ENCODE measurements at places on chromosomes 1 and 21. TPM values are rescaled to one million over a fixed set of nuclear protein-coding genes. Genes with fewer than 3 reads are reported as not detected.

DNA sequence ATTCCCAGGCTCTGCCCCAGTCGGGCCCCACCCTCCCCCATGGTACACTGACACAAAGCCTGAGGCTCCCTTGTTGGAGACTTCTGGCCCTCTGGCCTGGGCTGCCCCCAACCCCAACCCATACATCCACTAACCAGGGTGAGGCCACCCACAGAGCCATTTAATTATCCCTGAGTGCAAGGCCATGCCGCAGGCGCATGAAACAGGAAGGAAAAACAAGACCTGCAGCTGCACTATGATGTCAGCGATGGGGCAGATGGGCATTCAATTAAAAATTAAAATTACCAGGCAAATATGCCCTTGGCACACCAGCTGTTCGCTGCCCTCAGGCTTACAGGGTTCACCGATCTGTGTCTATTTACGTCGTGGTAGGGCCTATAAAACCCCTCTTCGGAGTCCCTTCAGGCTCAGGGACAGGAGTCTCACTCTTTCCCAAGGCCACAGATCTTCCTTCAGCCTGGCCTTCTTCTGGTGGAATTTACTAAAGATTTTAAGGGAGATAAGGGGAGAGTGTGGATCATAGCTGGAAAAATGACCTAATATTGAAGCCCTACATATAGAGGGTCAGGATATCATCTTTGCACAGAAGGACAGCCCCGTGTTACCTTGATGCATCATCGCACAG lies 29.6 kb upstream of the RGS16 start:
- no peak overlapping the region for H3K4me3 ChIP-seq
- no peaks in the 10 kb centered on the region for H3K36me3 ChIP-seq
- H3K4me1 ChIP-seq: no peaks in the 10 kb centered on the region
- H3K27me3 ChIP-seq: no peaks in the 10 kb centered on the region
- no peak for DNase-seq

- H3K4me3 ChIP-seq: no peak overlapping the region
- H3K4me1 ChIP-seq: no peaks in the 10 kb centered on the region
- peak; percentile 69 for DNase-seq
- H3K27ac ChIP-seq: peak overlapping the region; percentile 90
- no peaks in the 10 kb centered on the region for H3K36me3 ChIP-seq
Observed at GRCh38 chr21:45556645-45557615, 14.7 kb upstream of the SLC19A1 start.

- H3K36me3 ChIP-seq: no peaks in the 10 kb centered on the region
- DNase-seq: no peak
- no peaks in the 10 kb centered on the region for H3K27me3 ChIP-seq
- H3K4me3 ChIP-seq: no peak overlapping the region
Observed at GRCh38 chr1:81493102-81493869, 307.4 kb upstream of the ADGRL2 start.

GRCh38 chr1:155529109-155529508 lies 33.5 kb downstream of the ASH1L start:
- DNase-seq: no peak
- H3K36me3 ChIP-seq: no peaks in the 10 kb centered on the region
- no peak overlapping the region for H3K4me3 ChIP-seq
- no peaks in the 10 kb centered on the region for H3K27me3 ChIP-seq
- H3K27ac ChIP-seq: no peak overlapping the region

- no peaks in the 10 kb centered on the region for H3K4me1 ChIP-seq
- H3K27me3 ChIP-seq: no peaks in the 10 kb centered on the region
- no peak overlapping the region for H3K4me3 ChIP-seq
- H3K27ac ChIP-seq: peak overlapping the region; percentile 42
- H3K36me3 ChIP-seq: peaks cover 49% of the 10 kb centered on the region
Observed at GRCh38 chr1:2404890-2405511, 7.4 kb downstream of the PEX10 start.

DNA sequence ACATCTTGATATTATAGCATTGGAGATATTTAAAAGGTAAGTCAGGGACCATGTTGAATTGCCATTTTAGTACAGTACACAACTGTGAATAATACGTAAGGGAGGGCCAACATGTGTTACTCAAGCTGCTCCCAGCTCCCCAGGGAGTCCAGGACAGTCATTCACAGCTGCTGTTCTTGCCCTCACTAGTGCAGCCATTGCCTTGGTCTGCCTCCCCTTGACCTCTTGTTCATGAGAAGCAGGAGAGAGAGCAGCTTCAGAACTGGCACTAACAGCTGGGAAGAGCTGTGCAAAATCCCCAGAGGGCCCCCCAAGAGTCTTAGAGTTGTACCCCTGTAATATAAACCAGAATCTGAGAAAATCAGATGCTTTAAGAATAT lies 16.4 kb downstream of the TCEANC2 start:
- no peak overlapping the region for H3K27ac ChIP-seq
- H3K4me3 ChIP-seq: no peak overlapping the region
- no peaks in the 10 kb centered on the region for H3K4me1 ChIP-seq
- DNase-seq: no peak
- H3K36me3 ChIP-seq: no peaks in the 10 kb centered on the region
- no peaks in the 10 kb centered on the region for H3K27me3 ChIP-seq

Gene DCST1
- polyA plus RNA-seq: not detected

Measured in sigmoid colon (tissue), 7 donors.